HepG2 (cell line): ENCODE measurements at places on chromosomes 1 and 21. TPM values are rescaled to one million over a fixed set of nuclear protein-coding genes. Genes with fewer than 3 reads are reported as not detected.

The DMBX1 gene
- polyA plus RNA-seq: not detected in 2 replicates

The FCGR1A gene
- polyA plus RNA-seq: not detected in 2 replicates

The GBP1 gene
- polyA plus RNA-seq: 0.31 and 0.62 TPM in 2 replicates

The PHTF1 gene
- 5.0 and 5.7 TPM in 2 replicates for polyA plus RNA-seq

The ATP1A2 gene
- polyA plus RNA-seq: 0.16 TPM in 2 replicates

The CLCA1 gene
- polyA plus RNA-seq: not detected in 2 replicates

The FMO4 gene
- polyA plus RNA-seq: 0.10 and 0.29 TPM in 2 replicates

The GSTM2 gene
- polyA plus RNA-seq: 15.0 and 17.0 TPM in 2 replicates

The SERTAD4 gene
- polyA plus RNA-seq: not detected in 2 replicates

The FCRL3 gene
- polyA plus RNA-seq: not detected in 2 replicates

DNA sequence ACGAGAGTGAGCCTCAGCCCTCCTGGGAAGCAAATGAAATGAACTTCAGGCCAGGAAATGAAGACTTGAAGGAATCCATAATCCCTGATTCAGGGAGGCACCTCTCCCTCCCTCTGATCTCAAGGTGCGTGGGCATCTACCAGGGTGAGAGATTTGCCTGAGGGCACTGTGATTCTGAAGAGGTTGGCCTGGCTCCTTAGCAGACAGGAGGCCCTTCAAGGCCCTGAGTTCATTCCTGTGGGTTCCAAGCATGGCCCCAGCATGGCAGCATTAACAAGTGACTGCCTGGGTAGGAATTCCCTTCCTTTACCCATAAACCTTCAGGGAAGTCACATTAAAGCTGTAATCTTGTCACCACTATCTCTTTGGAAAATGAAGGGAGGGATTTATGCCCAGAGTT is 29.8 kb upstream of the IFNGR2 start:
- no peak for DNase-seq

- DNase-seq: no peak
Observed at GRCh38 chr1:18085387-18086074, 22.1 kb upstream of the IGSF21 start.

DNA sequence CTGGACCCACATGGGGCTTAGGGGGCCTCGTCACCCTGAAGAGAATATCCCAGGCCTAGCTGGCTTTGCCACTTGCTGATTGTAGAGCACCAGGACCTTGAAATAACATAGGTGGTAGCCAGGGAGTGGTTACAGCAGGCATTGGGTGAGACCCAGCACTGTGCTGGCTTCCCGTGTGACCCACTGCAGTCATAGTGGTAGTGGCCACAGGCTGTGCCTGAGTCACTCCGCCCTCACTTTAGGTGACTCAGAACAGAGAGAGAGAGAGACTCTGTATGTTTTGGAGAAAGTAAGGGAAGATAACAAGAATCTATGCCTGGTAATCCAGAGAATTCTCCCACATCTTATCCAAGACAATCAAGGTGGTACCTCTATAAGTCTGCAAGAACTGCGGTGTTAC is 98.7 kb upstream of the LHX8 start:
- no peak for DNase-seq

DNA sequence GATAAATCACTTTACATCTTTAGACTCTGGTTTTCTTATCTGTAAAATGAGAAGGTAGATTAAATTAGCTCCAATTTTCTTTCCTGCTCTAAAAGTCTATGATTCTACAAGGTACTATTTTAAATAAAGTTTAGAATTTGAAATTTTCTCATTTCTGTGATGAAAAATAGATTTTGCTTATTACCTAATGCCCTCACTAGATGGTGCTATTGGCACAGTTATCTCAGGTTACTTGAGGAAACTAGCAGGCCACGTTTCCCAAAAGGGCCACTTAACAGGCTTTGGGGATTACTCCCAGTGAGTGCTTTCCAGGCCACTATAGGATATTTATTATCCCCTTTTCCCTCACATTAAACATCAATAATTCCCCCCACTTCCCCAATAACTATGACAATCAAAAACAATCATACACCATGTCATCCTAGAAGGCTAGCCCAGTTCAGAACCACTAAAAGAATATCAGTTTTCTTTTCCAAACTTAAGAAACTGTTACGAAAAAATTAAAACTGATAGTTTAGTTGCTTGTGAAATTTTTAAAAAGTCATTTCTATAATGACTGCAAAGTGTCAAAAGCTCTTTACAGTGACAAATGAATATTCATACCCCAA is 30.6 kb downstream of the OMA1 start:
- DNase-seq: peak; percentile 72

DNA sequence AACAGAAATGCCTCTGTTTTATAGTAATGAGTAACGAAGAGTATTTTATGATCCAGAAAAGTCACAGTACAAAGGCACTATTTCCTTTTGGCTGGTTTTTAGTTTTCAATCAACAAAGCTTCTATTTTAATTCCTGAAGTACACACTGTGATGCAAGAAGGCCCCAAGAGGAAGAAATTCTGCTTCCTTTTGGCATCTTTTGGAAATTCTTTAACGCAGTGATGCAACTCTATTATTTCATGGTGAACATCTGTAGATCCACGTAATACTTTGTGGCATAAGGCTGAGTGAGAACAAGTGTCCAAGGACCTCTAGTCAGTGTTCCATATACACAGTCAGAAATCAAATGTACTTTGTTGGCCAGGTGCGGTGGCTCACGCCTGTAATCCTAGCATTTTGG is 137.5 kb downstream of the TGFB2 start:
- no peak for DNase-seq

- DNase-seq: no peak
Observed at GRCh38 chr1:184388319-184388889, 1.6 kb downstream of the C1orf21 start.

DNA sequence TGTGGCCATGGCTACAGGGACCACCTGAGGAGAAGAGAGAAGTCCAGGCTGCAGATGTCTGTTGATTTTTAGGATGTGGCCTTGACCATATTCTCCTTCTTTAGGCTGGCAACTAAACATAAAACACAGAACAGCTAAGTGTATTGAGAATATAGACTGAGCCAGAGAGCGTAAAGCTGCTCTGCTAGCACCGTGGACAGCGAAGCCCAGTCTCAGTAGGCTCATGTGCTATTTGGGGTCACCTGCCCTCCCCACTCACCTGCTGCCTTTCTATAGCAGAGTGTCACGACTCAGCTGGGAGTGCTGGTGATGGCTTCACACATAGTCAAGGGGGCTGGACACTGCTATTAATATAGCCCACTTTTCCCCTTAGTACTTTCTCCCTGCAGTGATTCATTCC is 278.5 kb downstream of the KCNH1 start:
- no peak for DNase-seq

DNA sequence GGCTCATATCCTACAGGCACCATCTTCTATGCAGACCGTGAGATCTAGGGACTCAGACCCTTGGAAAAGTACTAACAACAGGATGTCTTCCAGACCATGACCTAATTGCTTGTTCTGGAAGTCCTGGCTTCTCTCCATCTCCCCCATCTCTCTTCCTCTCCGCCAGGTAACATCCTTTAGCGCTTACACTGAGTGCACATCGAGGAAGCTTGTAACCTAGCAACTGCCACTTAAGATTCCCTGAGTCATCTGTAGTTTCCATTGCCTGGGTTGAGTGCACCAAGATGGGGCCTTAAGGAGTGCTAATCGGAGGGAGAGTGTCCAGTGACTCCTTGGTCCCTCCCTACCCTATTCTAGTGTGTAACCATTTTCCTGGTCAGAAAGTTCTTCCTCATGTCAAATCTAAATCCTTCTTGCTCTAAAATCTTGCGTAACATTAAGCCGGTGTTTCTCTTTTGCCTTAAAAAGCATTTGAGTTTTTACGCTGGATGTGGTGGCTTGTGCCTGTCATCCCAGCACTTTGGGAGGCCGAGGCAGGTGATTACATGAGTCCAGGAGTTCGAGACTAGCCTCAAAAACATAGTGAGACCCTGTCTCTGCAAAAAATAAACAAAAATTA is 9.7 kb downstream of the KLHDC8A start:
- no peak for DNase-seq

GRCh38 chr1:1187938-1188337 is 14.3 kb downstream of the TTLL10 start:
- DNase-seq: no peak

DNA sequence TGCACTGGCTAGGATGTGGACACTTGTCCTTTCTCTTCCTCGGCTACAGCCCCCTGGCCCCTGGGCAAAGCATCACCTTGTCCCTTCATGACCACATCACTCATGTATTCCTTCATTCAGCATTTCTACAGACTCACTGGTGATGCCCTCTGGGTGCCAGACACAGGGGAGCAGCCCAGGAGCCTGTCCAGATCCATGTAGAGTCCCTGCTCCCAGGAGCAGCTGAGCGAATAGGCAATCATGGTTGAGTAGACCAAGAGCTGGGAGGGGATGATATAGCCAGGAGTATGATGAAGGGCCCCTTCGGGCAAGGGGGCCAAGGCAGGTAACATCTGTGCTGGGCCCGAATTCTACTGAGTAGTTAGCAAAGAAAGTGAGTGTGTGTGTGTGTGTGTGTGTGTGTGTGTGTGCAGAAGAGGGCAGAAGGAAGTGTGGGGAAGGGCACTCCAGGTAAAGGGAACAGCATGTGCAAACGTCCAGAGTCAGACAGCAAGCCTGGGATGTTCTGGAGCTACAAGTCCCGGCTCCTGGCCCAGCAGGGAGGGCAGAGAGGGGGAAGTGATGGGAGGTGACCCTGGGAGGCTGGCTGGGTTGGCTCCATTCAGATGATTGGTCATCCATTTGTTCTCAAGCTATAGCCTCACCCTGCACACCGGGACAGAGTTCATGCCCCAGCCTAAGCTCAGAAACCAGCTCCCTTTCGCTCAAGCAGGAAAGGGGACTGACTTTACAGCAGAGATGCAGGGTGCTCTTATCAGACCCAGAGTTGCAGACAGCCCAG is 21.0 kb upstream of the PIK3CD start:
- DNase-seq: no peak

GRCh38 chr21:42653231-42654061 is at the start of gene PDE9A:
Gene PDE9A (plus strand): TSS chr21:42653621. CDS start chr21:42653815, 194 bp downstream.
- no peak for DNase-seq

- peak; percentile 45 for DNase-seq
Observed at GRCh38 chr1:18922319-18922726, 20.0 kb upstream of the ALDH4A1 start.

DNA sequence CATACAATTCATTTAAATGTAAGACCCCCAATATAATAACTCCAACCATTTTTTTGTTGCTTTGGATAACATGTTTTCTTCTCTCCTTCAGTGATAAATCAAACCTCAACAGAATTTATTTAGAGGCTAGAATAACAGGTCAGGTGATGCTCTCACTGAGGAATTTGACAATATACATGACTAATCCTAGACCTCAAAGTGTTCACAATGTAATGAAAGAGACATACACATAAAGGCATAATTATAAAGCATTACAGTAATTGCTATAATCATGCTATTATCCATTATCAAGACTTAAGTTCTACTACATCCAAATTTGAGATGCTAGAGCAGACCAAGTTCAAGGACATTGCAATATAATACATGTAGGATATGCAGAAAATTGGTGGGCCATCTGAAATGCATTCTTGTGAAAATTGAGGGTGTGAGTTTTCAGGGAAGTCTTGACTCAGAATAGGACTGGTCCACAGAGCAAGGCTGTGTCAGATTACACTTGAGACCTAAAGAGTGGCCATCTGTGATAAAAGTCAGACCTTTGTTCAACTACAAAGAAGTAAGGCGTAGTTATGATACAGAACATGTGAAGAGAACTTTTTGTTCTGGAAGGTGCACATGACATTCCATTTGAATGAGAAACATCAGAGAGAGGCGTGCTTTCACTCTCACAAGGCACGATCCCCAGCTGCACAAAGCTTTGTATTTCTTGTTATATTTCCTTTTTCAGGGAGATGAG is 45.5 kb downstream of the UTP25 start:
- no peak for DNase-seq

GRCh38 chr1:197235355-197235754 is 32.7 kb upstream of the CRB1 start:
- DNase-seq: no peak

GRCh38 chr1:182677397-182678098 is 6.8 kb downstream of the RGS8 start:
- DNase-seq: no peak

- DNase-seq: no peak
Observed at GRCh38 chr1:7596126-7596965, 174.8 kb upstream of the VAMP3 start.

DNA sequence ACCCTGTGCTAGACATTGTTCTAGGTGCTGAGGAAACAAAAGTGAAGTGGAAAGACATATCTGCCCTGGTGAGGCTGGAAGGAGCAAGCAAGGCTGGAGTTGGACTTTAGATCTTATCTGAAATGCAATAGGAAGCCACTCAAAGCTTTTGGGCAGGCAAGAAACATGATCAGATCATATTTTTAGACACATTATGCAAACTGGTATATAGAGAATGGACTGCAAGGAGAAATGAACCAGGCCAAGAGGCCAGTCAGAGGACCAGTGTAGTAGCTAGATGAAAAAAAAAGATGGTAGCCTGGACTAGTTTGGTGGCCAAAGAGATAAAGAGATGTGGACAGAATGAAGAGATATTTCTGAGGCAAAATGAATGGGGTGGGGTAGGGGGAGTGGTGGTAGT is 46.3 kb downstream of the CCN1 start:
- no peak for DNase-seq

- DNase-seq: no peak
Observed at GRCh38 chr1:15337656-15338402, 71.9 kb upstream of the EFHD2 start.

GRCh38 chr21:33355996-33356395 is 31.2 kb downstream of the IFNAR1 start:
- DNase-seq: no peak

DNA sequence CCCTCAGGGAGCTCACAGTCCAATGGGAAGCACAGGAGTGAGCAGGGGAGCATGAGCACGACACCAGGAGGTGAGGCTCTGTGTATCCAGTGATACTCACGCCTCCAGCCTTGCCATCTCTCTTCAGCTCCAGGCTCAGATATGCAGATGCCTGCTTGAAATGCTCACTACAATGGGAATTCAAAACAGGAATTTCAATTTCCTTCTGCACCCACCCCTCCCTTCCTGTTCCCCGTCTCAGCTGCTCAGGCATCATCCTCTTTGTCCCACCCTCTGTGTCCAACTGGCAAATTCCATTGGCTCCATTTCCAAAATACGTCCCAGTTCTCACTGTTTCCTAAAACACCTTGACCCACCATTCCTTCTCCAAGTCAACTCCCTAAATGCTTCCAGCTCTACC is 58.9 kb downstream of the FBXO2 start:
- no peak for DNase-seq

- DNase-seq: no peak
Observed at GRCh38 chr1:204075890-204076846, 3.3 kb downstream of the SOX13 start.

DNA sequence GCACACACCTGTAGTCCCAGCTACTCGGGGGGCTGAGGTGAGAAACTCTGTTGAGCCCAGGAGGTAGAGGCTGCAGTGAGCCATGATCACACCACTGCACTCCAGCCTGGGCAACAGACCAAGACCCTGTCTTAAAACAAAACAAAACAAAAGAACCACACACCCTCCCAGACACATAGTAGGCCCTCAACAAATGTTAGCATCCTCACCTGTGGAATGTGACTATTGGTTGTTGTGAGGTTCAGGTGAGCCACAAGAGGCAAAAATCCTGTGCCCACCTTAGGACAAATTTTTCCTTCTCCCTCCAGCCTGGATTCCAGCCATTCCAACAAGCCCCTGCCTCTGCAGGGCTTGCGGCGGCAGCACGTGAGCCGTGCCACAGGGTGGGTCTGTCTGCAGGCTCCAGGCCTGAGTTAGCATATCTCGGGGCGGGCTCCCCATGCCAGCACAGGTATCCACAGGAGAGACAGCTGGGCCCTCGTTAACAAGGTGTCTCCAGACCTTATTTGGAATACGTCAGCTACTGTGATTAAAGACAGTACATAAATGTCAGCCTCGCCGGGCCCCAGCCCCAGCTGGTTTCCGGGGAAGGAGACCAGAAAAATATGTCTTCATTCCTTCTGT is 17.4 kb downstream of the C1QB start:
- no peak for DNase-seq

GRCh38 chr1:153057375-153057774 is at the start of gene SPRR2A:
Gene SPRR2A (minus strand): TSS chr1:153057512. CDS start chr1:153056735, 777 bp downstream.
- DNase-seq: no peak
